ENCODE measurements at places on chromosomes 13 and 19.

DNA sequence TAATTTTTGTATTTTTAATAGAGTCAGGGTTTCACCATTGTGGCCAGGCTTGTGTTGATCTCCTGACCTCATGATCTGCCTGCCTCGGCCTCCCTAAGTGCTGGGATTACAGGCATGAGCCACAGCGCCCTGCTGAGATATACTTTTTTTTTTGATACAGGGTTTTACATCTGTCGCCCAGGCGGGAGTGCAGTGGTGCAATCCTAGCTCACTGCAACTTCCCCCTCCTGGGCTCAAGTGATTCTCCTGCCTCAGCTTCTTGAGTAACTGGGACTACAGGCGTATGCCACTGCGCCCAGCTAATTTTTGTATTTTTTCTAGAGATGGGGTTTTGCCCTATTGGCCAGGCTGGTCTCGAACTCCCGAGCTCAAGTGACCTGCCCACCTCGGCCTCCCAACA, 2.0 kb downstream of the COLGALT1 start:
- DNase-seq, result no peak

DNA sequence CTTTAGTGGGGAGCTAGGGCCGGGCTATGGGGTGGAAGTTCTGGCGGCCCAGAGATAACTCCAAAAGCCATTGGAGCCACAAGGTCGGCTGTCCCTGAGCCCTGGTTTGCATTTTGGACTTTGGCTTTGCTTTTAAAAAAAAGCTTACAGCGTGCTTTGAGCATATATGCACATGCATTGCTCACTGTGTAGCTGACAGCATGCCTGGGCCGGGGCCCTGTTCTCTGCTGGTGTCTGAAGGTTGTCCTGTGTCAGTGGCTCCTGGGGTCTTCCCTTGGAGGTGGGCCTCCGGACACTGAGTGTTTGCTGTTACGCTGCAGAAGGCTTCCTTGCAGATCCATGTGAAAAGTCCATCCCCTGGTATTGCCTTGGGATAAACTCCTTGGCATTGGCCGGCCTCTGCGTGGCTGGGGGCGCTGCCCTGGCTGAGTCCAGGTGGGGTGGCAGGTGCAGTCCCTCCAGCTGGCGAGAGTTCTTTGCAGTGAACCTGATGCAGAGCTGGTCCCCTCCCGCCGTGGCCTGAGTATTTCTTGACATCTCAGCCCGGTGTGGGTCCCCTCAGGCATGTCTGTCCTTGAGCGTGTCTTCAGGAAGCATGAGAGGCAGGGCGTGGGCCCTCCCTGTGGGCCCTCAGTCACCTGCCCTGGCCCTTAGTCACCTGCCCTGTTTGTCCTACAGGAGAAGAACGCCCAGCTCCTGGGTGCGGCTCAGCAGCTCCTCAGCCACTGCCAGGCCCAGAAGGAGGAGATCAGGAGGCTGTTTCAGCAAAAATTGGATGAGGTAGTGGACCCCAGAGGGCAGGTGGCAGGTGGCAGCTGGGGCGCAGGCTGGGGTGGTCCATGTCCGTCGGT, 23.0 kb downstream of the PLEKHJ1 start:
- no peak for DNase-seq

GRCh38 chr19:48506138-48506733, 5.4 kb downstream of the LMTK3 start:
- peak; percentile 12 for DNase-seq

- DNase-seq, result no peak
Observed at GRCh38 chr19:4415352-4415751, 12.9 kb downstream of the CHAF1A start.

GRCh38 chr19:30227012-30227621, 145.1 kb upstream of the ZNF536 start:
- no peak for DNase-seq

DNA sequence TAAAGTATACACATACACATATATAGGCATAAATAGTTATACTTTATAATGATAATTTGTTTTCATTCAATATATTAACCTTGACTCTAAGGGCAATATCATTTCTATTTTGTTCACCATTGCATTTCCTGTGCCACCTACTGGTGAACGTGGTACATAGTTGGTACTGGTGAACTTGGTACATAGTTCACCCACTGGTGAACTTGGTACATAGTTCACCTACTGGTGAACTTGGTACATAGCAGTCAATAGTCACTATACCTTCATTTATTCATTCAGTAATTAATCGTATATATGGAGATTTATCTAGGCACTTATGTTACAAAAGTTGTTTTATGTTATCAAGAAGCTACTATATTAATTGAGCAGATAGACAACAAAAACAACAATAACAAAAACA, 172.6 kb upstream of the ATXN8OS start:
- peak; percentile 25 for DNase-seq

- no peak for DNase-seq
Observed at GRCh38 chr19:51012661-51013190, 6.8 kb downstream of the KLK10 start.

DNA sequence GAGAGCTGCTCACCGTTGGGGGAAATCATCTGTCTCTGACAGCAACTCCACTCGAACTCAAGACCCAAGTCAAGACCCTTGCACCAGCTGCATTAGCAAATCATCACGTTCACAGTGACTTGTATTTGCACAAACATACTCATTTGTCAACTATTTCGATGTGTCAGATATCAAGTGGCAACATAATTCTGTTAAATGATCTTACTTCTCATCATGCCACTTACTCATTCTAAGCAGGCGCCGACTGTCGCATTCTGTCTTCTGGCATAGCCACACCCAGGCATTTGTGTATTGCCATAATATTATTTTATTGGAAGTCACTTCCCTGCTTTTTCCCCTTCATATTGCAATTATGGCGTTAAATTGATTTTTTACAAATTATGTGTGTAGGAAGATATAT, 23.0 kb upstream of the ATP1A3 start:
- no peak for DNase-seq

DNA sequence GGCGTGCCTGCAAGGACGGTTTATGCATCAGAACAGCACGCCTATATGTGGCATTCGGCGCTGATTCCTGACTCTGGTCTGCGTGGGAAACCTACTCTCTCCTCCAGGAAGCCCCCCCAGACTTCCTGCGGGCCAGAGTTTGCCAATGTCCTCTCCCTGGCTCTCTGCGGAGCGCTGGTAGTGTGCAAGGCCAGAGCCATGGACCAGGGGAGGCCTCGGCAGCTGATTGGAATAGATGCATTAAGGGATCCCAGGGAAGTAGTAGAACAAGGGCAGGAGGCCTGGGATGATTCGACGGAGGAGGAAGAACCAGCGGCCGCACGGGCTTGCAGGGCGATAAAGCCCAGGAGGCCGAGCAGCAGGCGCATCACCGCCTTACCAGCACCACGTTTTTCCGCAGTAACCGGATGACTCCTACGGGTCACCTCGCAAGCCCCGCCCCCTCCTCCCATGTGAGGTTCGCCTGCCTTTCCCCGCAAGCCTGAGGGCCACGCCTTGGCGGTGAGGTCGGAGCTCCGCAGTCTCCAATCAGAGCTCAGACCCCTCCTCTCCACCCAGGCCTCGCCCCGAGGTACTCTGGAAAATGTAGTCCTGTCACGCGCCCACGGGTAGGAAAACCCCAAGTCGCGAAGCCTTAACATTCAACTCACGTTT, 5.0 kb downstream of the CLEC11A start:
- DNase-seq, result no peak

DNA sequence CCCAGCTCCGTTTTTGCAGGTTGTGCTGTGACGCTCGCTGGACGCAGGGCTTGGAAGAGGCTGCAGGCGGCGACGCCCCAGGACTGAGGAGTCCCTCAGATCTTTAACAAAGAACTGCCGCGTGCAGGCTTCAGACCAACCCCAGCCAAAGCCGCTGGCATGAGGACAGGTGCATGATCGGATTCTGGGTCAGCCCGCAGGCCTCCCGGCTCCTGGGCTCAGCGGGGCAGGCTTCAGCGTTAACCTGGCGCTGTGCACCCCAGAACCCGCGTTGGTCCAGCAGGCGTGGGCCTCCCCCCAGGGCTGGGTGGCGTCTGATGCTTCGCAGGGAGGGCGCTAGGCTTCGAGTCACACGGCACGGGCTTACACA, 920 bp upstream of the TIMM13 start:
- DNase-seq, result no peak

DNA sequence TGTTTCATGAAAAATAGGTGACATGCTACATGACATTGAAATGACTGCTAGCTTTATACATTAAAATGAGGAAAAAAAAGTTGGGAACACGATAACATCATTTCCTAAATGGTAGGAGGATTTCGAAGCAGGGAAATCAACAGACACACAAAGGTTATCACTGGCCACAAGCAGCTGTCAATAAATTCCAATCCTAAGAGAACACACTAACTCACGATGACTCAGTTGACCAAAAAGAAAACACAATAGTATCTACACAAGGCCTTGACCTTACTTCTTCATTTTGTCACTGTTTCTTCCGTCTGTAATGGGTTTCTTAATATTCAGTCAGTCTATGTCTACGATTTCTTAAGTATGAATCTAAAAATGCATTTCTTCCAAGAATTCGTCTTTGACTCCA, 36.5 kb downstream of the STARD13 start:
- no peak for DNase-seq

DNA sequence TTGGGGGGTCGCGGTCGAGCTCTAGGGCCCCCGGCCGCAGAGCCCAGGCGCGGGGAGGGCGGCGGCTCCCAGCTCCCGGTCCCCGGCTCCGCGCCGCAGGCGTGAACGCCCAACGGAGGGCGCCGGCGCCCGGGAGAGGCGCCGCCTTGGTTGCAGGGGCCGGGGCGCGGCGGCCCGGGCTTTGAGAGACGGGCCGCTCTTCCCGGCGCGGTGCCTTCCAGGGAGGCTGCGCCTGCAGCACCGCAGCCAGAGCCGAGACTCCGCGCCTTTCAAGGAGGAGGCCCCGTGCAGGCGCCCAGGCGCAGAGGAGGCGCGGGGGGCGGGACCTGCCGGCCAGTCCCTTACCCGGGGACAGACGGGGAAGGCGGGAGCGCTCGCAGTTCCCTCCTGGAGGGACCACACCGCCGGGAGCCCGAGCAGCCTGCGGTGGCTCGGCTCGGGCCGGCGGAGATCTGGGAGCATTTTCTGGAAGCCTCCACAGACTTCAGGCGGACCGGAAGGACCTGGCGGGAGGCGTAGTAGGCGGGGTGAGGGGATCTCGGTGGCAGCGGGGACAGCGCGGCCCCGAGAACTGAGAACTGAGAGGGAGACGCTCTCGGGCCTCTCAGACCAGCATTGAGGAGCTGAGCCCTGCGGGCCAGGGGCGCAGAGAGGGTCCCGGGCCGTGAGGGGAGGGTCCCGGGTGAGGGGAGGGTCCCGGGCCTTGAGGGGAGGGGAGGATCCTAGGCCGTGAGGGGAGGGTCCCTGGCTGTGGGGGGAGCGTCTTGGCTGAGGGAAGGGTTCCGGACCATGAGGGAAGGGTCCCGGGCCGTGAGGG, 25.5 kb upstream of the MCF2L start:
- no peak for DNase-seq

GRCh38 chr19:38213911-38214625, 10.0 kb downstream of the DPF1 start:
- DNase-seq, result no peak

DNA sequence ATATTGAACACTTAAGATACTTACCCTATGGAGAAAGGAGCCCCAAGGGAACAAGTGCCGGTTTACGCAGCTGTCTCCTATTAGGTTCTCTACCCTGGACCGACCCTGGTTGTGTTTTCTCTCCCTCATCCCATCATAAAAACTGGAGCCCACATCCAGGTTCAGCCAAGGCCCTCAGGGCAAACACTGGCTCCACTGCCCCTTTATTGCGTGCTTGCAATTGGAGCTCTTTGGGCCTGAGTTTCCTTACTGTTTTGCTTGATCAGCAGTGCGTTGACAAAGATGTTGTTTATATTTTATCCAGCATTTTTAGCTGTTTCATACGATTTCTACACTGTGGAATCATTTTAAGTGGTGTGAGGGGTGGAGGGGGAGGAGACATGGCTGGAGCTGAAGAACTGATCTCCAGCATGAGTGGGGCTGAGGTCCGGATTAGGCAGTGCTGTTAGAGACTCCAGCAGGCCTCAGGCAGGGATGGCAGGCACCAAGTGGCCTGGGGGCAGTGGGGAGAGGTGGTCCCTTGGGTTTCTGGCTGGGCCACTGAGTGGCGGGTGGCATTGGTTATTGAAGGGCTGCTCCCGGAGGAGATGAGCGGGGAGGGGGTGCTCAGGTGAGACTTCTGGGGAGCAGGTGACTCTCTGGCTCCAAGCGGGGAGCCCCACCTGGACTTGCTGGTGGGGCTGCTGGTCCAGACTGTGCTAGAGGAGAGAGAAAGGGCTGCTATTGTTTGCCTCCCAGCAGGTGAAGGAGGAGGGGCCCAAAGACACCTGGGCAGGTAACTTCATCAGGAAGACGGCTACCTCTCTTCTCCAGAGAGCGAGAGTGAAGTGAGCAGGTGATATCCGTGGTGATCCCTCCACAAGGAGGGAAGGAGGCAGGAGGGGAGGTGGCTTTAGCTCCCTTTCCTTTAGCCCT, 62.4 kb upstream of the RNF113B start:
- no peak for DNase-seq

DNA sequence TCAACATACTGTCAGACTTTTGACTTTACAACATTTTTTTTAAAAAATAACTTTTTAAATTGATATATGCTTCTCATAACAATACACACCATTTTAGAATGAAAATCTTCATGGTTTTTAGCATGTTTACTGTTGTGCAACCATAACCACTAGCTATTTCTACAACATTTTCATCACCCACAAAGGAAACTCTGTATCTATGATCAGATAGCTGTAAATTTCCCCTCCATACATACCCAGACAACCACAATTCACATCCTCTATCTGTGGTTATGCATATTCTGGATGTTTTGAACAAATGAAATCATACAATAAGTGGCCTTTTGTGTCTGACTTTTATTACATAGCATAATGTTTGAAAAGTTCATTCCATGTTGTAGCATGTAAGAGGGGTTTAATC, 1666.0 kb downstream of the EFNB2 start:
- DNase-seq, result no peak

DNA sequence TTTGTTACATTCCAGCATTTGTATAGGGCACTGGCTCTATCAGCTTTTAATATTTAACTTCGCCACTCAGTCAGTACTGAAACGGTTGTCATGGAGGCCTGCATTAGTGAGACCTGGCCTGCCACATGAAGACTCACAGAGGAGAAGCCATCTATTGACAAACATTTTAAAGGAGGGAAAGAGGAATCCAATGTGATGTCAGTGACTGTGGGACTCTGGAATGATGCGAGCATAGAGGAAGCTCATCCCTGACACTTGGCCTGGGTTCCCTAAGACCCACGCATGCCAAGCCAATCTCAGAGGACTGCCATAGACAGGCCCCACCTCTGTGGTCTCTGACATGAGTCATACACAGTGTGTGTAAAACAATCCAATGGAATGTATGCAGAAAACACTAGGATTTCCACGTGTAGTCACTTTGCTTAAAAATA, 7.9 kb upstream of the DPY19L3 start:
- no peak for DNase-seq

GRCh38 chr13:43776006-43776405, 10.8 kb downstream of the ENOX1 start:
- DNase-seq, result no peak

- no peak for DNase-seq
Observed at GRCh38 chr19:3227054-3227626, 2.7 kb downstream of the CELF5 start.

DNA sequence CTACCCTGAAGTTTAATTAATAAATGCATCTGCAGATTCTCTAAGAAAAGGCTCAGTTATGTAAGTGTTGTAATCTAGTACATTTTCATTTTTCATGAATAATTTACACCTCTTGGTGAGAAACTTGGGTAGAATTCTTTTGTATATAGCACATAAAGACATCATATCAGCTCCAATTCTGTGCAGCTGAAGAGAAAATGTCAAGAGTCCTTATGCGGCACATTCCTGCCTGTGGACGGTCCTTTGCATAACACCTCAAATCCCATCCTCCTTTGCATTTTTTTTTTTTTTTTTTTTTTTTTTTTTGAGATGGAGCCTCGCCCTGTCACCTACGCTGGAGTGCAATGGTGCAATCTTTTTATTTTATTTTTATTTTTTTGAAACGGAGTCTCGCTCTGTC, 60.2 kb upstream of the RAP2A start:
- no peak for DNase-seq
